Brain microvascular endothelial cell (primary cell): ENCODE measurements at places on chromosomes 3 and 15.

DNA sequence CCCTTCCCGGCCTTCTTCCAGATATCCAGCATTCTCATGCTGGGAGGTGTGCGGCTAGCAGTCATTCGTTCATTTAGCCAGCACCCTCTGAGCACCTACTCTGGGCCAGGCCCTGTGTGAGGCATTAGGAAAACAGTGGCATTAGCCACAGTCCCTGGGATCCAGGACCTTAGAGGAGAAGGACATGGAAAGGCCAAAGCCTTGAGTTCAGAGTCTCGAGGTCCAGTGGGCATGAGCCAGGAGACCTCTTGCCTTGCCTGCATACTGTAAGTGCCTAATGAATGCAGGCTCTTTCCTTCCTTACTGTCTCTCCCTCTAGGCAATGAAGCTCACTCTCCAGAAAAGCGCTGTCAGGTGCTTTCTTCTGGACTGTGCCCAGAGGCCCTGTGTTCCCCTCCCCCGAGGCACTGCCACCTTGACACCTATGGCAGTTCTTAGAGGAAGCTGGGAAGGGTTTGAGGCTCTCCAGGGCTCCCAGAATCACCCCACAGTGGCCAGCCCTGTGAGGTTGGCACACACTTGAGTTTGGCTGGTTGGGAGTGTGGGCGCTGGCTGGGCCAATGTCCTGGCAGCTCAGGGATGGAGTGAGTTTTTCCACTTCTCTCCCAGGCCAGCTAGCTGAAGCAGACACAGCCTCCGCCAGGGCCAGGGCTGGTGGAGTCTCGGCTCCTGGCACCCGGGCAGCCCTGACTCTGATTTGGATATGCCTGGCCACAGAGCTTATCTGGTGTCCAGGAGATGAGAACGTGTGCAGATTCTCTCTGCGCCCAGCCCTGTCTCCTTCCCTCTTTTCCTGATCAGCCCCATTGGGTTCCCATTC, 5.4 kb downstream of the CORO2B start:
- DNase-seq = no peak

- no peak for DNase-seq
Measured at GRCh38 chr3:55042591-55042990, 114.7 kb upstream of the LRTM1 start.

DNA sequence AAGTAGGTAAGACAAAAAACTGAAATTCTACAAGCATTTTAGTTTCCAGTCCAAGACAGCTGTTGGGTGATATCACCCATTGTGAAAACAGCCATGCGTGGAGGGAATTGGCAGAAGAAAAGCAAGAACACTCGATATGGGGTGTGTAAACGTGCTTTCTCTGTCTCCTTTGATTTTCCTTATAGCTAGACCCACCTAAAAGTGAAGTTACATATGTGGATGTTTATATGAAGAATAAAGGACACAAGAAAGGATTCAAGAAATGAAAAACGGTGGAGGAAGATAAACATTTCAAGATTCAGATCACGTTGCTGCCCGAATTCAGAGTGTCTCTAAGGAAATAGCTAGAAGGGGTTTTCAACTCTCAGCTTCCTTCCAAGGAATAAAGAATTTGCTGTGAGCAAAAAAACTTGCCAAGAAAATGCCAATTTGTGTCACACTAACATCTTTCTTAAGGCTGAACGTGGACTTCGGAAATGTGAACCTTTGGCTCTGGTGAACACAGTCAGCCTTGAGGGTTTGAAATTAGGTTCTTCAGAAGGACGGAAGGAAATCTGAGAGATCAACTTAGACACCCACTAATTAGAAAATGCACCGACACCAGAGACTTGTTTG, 269.0 kb upstream of the ADAMTS9 start:
- no peak for DNase-seq

DNA sequence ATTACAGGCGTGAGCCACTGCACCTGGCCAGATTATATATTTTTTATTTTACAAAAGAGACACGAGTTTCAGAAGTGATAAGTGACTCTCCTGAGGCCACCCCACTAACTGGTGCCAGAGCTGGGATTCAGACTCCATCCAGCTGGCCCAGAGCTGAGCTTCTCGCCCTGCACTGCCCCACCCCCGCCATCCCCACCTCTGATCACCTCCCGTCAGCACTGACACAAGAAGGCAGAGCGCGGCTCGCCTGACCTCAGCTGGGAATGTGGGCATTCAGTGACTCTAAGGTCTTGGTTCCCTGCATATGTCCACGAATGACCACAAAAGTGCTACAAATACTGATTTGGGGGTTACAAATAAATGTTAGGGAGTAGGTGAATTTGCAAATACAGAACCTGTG, 56.1 kb upstream of the GALNT15 start:
- DNase-seq = no peak

GRCh38 chr3:196707566-196707965, 4.5 kb downstream of the CEP19 start:
- no peak for DNase-seq

DNA sequence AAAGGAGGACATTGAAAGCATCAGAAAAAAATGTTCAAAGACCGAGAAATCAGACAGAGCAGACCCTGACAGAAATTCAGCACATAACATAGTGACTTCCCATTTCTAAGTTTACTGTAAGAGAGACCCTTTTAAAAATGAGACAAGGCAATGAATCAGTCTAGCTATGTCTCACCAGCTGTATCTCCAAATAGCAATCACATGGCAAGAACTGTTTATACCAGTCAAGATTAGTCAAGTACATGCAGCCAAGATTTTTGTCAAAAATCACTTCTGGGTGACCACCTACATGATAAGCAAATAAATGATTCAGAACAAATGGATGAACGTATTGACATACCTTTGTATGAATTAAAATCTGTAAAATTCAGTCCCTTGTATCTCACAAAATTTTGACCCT, 138.0 kb downstream of the DTWD1 start:
- no peak for DNase-seq

- DNase-seq = no peak
Measured at GRCh38 chr15:44706946-44707636, 4.0 kb downstream of the PATL2 start.

GRCh38 chr3:156483002-156483401, 71.9 kb downstream of the SSR3 start:
- no peak for DNase-seq

GRCh38 chr3:136708333-136708985, 43.7 kb downstream of the STAG1 start:
- no peak for DNase-seq

DNA sequence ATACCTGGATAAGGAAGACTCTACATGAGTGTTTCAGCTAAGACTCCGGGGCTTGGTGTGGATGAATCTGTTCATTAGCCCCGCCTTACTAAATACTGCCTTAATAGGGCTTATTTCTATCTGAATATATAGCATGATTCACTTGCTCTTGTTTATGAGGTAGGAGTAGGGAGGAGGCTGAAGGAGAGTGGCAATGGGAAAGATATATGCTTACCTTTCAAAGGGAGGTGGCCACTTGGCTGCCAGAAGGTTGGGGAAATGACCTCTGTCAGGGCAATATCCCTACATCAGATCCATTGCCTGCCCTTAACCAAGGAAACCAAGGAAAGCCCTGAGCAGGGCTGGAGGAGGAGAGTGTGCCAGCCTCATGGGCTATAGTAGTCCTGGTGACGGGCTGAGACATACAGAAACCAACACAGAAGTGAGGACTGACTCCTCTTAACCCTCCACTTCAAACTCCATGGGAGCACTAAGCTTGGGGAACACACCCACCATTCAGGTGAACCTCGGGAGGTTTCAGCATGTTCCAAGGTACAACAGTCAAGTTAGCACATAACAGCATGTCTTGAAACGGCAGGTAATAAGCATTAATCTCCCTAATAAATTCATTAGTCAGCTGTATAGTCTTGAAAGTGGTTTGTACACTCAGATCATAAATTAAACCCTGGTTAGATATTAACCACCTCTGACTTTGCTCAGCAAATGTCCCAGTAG, 80.1 kb downstream of the EOMES start:
- no peak for DNase-seq
